Central memory CD8-positive, alpha-beta T cell (primary cell): ENCODE measurements at places on chromosomes 1 and 21.

DNA sequence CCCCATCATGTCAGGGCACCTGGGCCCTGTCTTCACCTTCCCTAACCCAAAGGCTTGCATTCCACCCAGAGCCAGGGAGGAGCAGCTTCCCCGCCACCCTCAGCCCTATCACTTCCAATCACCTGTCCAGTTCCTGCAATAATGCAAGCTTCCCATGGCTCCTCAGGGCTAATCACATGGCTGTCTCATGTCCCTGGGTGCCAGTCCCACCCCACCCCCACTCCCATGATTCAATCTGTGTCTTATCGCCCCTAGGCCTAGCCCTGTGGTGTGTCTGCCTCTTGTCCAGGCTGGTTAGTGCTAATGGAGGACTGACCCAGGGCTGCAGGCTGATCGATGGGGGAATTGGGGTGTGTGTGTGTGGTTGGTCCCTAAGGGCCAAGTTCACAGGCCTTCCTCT, 11.0 kb upstream of the PEAR1 start:
- peaks cover 93% of the 10 kb centered on the region for H3K27me3 ChIP-seq
- H3K27ac ChIP-seq: no peak overlapping the region
- H3K36me3 ChIP-seq: no peaks in the 10 kb centered on the region
- DNase-seq: no peak
- H3K4me1 ChIP-seq: no peaks in the 10 kb centered on the region

DNA sequence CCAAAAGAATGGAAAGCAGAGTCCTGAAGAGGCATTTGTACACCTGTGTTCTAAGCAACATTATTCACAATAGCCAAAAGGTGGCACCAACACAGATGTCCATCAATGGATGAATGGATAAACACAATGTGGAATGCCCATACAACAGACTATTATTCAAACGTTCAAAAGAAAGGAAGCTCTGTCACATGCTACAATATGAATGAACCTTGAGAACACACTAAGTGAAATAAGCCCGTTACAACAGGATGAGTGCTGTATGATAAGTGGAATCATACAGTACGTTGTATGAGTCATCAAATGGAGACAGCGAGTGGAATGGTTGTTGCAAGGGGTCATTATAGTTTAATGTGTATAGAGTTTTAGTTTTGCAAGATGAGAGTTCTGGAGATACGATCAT, 80.1 kb downstream of the SH3BGR start:
- H3K27me3 ChIP-seq: peaks cover 29% of the 10 kb centered on the region
- no peaks in the 10 kb centered on the region for H3K4me1 ChIP-seq
- H3K4me3 ChIP-seq: no peak overlapping the region
- H3K36me3 ChIP-seq: peaks cover 4% of the 10 kb centered on the region

DNA sequence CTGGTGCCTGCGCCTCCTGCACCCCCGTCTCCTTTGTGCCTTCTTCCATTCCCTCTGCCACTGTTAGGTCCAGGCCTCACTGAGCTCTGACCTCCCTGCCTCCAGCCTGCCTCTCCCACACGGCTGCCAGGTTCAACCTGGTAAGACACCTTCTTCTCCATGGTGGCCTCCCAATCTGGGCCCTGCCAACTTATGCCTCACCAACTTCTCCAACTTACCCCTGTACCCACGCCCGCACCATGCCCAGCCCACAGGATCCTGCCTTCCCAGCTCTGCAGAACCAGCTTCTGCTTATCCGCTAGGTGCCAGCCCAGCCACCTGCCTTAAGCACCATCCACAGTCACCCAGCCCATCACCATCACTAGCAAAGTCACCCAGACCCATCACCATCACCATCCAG, 37.2 kb downstream of the PDE9A start:
- no peak overlapping the region for H3K4me3 ChIP-seq
- no peak overlapping the region for H3K27ac ChIP-seq
- H3K36me3 ChIP-seq: no peaks in the 10 kb centered on the region
- no peak for DNase-seq
- no peaks in the 10 kb centered on the region for H3K4me1 ChIP-seq

- no peaks in the 10 kb centered on the region for H3K27me3 ChIP-seq
- no peaks in the 10 kb centered on the region for H3K36me3 ChIP-seq
These were observed 92.9 kb downstream of the HS2ST1 start for GRCh38 chr1:87007323-87007722.

- H3K4me3 ChIP-seq: no peak overlapping the region
- H3K27me3 ChIP-seq: peaks cover 16% of the 10 kb centered on the region
- no peak overlapping the region for H3K27ac ChIP-seq
- DNase-seq: no peak
These were observed 29.6 kb upstream of the KAZN start for GRCh38 chr1:14568716-14569355.
